T-helper 1 cell treated with Interleukin-12 subunit alpha and Interleukin-12 subunit beta and Interleukin-4 antibody, amounts not matched to agents 30 ng/mL and 1 ng/mL, for 36 hours (primary cell): ENCODE measurements at places on chromosomes 1 and 21. TPM values are rescaled to one million over a fixed set of nuclear protein-coding genes. Genes with fewer than 3 reads are reported as not detected.

The IVL gene
- total RNA-seq: not detected in 2 replicates

The FTCD gene
- 0.63 TPM in 1 of 2 replicates, not detected in the other for total RNA-seq

The RBP7 gene
- not detected in 2 replicates for total RNA-seq

The FMN2 gene
- not detected in 2 replicates for total RNA-seq

The CCDC185 gene
- not detected in 2 replicates for total RNA-seq

The LCE3E gene
- total RNA-seq: not detected in 2 replicates

The SPRR2A gene
- total RNA-seq: not detected in 2 replicates

The MMEL1 gene
- total RNA-seq: 2.0 and 2.5 TPM in 2 replicates

The BARHL2 gene
- not detected in 2 replicates for total RNA-seq

The ATP1A2 gene
- total RNA-seq: not detected in 2 replicates

The ZNF593OS gene
- total RNA-seq: not detected in 2 replicates

The LINGO4 gene
- 0.10 and 0.12 TPM in 2 replicates for total RNA-seq

The LCE1B gene
- not detected in 2 replicates for total RNA-seq

The KRTAP7-1 gene
- not detected in 2 replicates for total RNA-seq

The C1orf210 gene
- not detected in 2 replicates for total RNA-seq

The SYT2 gene
- total RNA-seq: not detected in 2 replicates

The DNAJC28 gene
- 0.15 and 0.17 TPM in 2 replicates for total RNA-seq

The CBR3 gene
- 18.5 and 20.4 TPM in 2 replicates for total RNA-seq

The SPATA1 gene
- total RNA-seq: 0.29 and 1.3 TPM in 2 replicates

The NUF2 gene
- 39.2 and 39.5 TPM in 2 replicates for total RNA-seq

The SPRR2F gene
- not detected in 2 replicates for total RNA-seq

The CAMK2N1 gene
- 0.80 and 0.83 TPM in 2 replicates for total RNA-seq

The LCE1A gene
- total RNA-seq: not detected in 2 replicates

The AKR7A3 gene
- 1.6 and 2.0 TPM in 2 replicates for total RNA-seq

The CRNN gene
- total RNA-seq: not detected in 2 replicates

The FUCA1 gene
- 5.6 and 5.9 TPM in 2 replicates for total RNA-seq

The F13B gene
- total RNA-seq: not detected in 2 replicates

The FCRLB gene
- 0.17 and 0.20 TPM in 2 replicates for total RNA-seq

The AADACL4 gene
- total RNA-seq: not detected in 2 replicates

The FAM43B gene
- total RNA-seq: not detected in 2 replicates

The C1orf56 gene
- total RNA-seq: 1.0 and 1.2 TPM in 2 replicates

The ATAD3C gene
- total RNA-seq: 0.56 and 1.5 TPM in 2 replicates

The TNFRSF1B gene
- total RNA-seq: 300 and 315 TPM in 2 replicates

The SLC44A5 gene
- total RNA-seq: not detected in 2 replicates
